ENCODE measurements at places on chromosomes 7 and 10. TPM values are rescaled to one million over a fixed set of nuclear protein-coding genes. Genes with fewer than 3 reads are reported as not detected.

DNA sequence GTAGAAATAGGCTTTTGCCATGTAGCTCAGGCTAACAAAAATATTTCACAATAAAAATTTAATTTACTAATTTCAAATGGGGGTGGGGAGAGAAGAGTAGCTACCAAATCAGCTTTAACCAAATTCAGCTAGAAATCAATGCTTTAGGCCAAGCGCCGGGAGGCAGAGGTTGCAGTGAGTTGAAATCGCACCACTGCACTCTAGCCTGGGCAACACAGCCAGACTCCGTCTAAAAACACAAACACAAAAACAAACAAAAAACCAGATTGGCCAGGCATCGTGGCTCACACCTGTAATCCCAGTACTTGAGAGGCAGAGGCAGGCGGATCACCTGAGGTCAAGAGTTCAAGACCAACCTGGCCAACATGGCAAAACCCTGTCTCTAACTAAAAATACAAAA, 9.4 kb downstream of the UBE2H start:
- DNase-seq = no peak

DNA sequence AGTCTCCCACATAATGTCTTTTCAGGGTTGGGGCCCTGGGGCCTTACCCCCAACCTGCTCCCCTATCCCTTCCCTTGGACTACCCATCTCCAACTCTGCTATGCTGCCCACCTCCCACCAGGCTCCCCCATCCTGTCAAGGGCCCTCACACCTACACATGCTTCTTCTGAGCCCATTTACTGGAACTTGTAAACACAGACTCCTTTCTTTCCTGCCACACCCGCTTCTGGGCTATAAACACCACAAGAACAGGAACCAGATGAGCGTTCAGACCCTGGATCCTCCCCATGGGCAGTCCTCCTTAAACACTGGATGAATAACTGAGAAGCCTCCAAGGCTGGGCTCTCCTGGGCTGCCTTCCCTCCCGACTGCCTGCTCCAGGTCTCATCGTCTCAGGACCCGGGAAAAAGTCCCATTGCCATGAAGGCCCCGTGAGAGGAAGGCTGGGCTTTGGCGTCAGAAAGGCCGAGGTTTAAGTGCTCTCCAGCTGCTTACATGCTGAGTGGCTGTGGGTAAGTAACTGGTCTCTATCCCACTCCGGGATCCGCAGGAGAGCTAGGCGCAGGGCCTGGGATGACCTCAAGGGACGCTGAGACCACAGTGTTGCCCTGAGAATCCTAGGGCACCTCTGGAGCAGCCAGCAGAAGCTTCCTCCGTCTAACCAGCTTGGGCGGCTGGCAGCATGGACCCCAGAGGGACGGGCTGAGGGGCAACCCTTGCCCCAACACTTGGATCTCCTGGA, 15.6 kb upstream of the CRHR2 start:
- DNase-seq = no peak

GRCh38 chr10:96673318-96674099, 46.8 kb downstream of the PIK3AP1 start:
- no peak for DNase-seq

GRCh38 chr10:64062793-64063192, 541.6 kb downstream of the REEP3 start:
- DNase-seq = no peak

The SRRM3 gene
- 8.4 TPM for total RNA-seq
